ENCODE measurements at places on chromosomes 1 and 21.

DNA sequence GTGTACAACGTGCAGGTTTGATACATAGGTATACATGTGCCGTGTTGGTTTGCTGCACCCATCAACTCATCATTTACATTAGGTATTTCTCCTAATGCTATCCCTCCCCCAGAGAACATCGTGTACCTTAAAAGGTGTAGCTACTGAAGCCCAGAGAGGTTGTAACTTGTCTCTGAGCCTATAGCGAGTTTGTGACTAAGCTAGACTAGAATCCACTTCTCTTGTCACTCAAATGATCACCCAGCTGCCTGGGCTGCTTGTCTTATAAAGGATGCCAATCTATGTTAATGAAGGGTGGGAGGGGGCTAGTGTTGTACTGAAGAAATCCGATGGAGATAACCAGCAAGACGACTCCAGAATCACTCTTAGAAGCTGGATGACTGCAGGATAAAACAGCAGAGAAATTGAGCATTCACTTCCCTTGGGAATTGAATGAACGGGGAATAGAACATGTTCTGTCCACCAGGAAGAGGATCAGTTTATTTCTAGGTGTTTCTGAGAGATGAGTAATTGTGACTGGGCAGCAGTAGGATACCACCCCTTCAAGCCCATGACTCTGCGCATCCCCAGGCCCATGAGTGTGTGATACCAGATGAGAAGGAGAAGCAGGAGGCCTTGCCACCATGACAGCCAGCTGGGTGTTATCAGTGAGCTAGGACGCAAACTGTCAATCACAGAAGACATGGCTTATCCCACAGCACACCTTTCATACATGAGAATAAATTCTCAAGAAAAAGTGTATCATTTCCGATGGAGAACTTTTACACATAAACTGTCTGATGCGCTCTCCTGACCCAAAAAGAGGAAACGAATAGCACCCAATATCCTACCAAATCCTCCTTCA lies 390.4 kb downstream of the NTNG1 start:
- no peak for DNase-seq

DNA sequence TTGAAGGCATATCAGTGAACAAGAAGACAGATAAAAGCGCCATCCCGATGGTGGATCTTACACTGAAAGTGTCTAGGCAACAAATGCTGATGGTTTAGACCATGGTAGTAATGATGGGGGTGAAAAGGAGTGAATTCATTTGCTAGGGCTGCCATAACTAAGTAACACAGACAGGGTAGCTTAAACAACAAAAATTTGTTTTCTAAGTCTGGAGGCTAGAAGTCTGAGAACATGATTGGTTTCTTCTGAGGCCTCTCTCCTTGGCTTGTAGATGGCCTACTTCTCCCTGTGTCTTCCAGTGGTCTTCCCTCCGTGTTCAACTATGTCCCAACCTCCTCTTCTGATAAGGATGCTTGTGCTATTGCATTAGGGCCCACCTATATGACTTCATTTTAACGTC lies 13.4 kb upstream of the RAB3B start:
- DNase-seq: no peak

GRCh38 chr1:93623875-93624274 lies 57.8 kb downstream of the BCAR3 start:
- DNase-seq: no peak

DNA sequence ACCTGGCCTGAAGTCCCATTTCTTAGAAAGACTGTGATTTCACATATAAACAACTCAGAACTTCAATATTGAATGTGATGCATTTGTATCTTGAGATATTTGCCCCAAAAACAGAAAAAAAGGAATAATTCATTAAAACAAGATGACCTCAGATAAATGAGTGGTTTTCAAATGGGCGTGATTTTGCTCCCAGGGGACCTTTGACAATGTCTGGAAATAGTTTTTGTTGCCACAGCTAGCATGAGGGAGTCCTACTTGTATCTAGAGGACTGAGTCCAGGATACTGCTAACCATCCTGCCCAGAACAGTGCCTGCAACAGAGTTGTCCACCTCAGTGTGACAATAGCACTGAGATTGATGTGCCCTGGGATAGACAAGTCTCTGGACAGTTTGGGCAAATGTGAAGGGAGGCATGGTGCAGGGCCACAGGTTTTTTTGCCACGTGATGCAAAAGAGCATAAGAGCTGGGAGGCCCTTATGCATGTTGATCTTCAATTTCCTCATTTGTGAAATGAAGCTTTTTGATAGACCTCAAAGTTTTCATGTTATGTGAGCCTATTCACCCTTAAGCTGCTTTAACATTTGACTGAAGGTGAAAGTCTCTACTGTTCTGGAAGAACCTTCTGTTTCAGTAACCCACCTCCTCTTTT lies 46.2 kb downstream of the MAP3K7CL start:
- DNase-seq: no peak

GRCh38 chr1:156931211-156931952 lies 10.9 kb downstream of the LRRC71 start:
- no peak for DNase-seq

GRCh38 chr1:166839600-166840308 lies 479 bp downstream of the POGK start:
- DNase-seq: peak; percentile 88

DNA sequence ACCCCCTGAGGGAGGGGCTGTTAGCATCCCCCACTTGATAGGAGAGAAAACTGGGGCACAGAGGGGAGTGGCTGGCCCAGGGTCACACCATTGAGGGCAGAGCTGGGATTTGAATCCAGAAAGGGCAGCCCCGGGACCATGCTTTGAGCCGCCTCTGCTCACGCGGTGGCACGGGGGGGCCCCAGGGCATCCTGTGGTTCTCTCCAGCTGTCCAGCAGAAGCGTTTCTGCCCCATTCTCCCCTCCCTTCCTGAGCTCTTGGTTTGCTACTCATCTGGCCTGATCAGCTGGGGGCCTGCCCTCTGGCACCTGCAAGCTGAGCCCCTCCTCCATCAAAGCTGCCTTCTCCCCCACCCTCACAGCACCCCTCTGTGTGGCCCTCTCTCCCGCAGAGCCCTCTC lies 37.5 kb downstream of the FBXO2 start:
- DNase-seq: peak; percentile 6

- no peak for DNase-seq
These were observed 1656.0 kb downstream of the MRPL39 start for GRCh38 chr21:23951251-23951650.

DNA sequence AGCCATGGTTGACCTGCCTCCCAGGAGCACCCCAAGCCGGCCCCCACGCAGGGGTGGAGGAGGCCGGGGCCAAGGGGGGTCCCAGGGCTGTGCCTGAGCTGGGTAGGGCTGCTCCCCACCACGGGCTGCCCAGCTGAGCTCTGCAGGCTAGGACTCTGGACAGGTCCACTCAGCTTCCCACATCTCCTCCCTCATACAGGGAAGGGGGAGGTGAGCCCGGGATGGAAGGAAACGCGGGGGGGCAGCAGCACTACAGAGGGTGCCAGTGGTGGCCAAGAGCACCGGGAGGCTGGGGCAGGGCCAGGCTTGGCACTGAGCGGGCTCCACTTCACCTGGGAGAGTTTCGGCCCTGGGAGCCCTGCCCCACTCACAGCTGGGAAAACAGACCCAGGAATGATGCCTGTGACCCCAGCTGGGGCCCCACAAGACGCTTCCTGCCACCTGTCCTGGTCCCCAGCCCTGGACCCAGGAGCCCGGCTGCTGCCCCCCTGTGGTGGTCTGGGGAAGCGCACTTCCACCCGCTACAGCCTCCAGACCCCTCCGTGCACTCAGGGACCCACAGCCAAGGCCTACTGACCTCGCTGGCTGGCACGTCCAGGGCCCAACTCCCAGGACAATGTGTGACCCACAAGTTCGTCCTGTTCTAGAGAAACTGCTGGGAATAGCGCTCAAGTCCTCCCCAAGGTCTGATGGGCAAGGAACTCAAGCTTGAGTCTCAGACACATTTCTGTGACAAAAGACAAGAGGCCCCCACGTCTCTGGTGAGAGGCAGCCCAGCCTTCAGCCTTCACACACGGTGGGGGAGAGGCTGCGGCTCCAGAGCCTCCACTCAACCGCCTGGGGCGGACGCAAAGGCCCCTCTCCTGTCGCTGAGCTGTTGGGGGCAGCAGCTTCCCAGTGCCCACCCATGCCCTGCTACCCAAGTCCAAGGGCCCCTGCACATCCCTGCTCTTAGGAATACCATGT lies 3.0 kb downstream of the AURKAIP1 start:
- peak; percentile 28 for DNase-seq

- DNase-seq: peak; percentile 51
These were observed 18.7 kb upstream of the PEX10 start for GRCh38 chr1:2431103-2431502.

GRCh38 chr1:217029281-217030157 lies 306.3 kb upstream of the ESRRG start:
- no peak for DNase-seq

DNA sequence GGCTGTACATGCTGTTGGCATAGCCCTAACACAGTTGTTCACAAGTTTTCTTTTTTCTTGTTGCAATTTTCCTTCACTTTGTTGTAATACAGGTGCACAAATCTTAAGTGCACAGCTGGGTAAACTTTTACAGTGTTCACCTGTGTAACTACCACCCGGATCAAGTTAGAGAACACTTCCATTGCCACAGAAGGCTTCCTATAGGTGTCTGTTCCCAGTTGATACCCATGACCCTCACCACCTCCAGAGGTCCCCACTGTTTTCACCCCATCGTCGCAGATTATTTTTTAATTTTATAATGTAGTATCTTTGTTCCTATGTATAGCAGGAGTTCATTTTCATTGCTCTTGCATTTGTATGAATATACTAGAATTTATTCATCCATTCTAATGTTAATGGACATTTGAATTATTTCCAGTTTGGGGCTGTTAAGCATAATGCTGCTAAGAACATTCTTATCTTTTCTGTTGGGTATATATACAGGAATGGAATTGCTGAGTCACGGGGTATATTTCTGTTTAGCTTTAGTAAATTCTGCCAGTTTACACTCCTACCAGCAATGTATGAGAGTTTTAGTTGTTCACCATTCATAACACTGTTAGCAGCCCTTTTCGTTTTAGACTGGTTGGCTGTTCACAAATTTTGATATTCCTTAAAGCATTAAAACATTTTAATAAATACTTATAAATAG lies 16.4 kb downstream of the SPRTN start:
- DNase-seq: no peak

GRCh38 chr1:183831311-183831710 lies 26.4 kb downstream of the RGL1 start:
- peak; percentile 38 for DNase-seq

DNA sequence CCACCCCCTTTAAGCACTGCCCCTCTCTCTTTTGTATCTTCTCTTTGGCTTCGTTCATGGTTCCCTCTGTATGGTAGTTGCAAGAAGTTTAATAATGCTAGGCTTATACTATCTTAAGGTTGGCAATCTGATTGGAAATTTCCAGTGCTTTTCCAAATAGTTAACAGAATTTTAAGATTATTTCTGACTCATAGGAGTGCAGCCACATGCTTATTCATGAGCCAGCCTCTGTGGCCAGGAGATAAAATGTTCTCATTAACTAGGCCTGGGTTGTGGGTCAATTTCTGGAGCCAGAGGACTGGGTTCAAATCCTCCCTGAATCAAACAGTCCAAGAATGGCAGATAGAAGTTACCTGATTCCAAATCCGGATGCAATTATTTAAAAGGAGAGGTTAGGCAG lies 103.1 kb downstream of the ATP6V1G3 start:
- no peak for DNase-seq

DNA sequence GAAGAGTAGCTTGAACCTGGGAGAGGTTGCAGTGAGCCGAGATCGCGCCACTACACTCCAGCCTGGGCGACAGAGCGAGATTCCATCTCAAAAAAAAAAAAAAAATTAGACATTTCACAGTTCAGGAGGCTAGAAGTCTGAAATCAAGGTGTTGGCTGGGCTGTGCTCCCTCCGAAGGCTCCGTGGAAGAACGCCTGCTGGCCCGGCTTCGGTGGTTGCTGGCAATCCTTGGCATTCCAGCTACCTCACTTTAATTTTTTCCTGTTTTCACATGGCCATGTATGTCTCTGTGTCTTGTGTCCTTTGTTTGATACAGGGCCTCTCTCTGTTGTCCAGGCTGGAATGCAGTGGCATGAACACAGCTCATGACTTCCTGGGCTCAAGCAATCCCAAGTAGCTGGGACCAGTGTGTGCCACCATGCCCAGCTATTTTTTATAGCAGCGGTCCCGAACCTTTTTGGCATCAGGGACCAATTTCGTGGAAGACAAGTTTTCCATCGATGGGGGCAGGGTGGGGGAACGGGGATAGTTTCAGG lies 24.5 kb downstream of the OPRD1 start:
- no peak for DNase-seq
